ENCODE measurements at places on chromosomes 13 and 19.

- DNase-seq: no peak
These were observed 12.7 kb downstream of the FARP1 start for GRCh38 chr13:98155475-98156109.

DNA sequence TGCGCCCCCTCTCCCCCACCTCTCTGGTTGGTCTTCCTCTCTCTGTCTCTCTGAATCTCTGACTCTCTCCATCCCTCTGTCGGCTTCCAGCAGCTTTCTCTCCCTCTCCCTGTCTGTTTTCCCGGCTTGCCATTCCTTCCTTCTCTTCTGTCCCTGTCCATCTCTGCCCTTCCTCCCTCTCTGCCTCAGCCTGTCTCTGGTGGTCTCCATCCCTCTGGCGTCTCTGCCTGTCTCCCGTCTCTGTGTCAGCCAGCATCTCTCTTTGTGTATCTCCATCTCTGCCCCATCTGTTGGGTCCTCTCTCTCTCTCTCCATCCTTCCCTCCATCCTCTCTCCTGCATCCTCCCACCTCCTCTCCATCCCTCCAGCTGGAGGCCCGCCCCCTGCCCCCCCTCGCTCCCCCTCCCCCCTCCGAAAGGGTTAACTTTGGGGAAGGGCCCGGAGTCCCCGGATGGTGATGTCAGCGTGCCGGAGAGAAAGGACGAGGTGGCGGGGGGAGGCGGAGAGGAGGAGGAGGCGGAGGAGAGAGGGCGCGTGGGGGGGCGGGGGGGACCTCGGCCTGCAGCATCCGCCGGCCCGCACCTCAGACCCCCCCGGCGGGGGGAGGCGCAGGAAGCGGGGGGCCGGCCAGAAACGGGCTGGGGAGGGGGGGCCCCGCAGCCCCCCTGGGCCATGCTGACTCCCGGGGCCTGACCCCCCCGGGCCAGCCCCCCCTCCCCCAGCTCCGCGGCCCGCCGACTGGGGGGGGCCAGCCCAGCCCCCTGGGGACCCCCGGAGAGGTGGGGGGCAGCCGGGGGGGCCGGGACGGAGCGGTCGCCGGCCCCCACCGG, at the start of gene BRSK1:
Gene BRSK1, plus strand, starts transcription at position 450 of the 830 bp plus-strand sequence. CDS start 446 bp downstream, outside the sequence.
- DNase-seq: no peak

- no peak for DNase-seq
These were observed 50.6 kb upstream of the UQCRFS1 start for GRCh38 chr19:29263305-29264135.

DNA sequence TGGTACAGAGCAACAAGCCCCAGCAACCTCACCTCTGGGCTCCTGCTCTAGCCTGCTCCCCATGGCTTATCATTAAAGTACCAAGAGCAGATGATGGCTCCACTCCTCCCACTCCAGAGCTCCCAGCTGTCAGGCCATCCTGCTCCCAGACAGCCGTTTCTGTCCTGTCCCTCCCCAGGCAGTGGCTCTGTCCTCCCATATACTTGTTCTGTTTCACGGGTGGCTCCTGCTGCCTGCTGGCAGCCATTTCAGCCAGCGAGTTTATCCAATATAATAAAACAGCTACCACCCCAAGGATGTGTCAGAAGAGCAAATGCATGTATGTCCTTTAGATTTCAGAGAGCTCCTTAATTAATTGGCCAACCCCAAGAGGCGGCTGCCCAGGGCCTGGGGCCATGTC, 79.4 kb upstream of the VSTM2B start:
- peak; percentile 27 for DNase-seq

GRCh38 chr13:113420232-113420631, 33.1 kb downstream of the ADPRHL1 start:
- no peak for DNase-seq

Measured in SJSA1 (cell line).